ENCODE measurements at places on chromosomes 5 and 9.

DNA sequence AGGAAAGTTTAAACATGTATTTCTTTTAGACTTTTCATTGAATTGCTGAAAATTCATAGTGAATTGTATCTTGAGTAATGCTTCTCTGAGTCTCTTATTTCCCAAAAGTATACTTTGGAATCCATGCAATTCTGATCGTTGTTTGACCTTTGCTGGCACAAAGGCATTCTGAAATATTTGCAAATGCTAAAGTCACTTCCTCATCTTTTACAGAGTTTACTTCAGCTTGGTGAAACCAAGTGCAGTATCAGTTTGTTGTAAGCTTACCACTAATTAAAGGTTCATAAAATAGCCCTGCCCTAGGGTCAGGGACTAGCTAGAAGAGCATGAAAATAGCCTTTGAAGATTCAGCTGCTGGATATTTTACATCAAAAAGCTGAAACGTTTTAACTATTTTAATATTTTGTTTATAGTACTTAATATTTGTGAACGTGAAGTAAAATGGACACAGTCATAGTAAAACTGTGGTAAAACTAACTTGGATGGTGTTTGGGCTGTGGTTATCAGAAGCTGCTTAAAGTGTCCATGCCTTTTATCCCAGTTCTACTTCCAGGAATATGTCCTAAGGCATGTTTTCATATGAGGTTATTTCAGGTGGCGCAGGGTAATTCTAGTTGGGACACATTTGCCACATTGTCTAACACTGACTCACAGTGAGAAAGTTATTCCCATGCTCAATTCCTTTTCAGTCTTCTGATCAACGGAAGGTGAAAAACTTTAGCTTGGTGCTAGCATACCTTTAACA lies 45.3 kb downstream of the SLC22A5 start:
- no peak for DNase-seq

GRCh38 chr5:10351919-10352318 lies 1.6 kb upstream of the MARCHF6 start:
- no peak for DNase-seq

- no peak for DNase-seq
Observed at GRCh38 chr9:109953813-109954497, 174.0 kb downstream of the PALM2AKAP2 start.

GRCh38 chr5:163758283-163758711 lies 252.9 kb downstream of the MAT2B start:
- no peak for DNase-seq
